ENCODE measurements at places on chromosomes 6 and 20.

- no peak for DNase-seq
Observed at GRCh38 chr6:69780585-69781178, 16.1 kb downstream of the LMBRD1 start.

DNA sequence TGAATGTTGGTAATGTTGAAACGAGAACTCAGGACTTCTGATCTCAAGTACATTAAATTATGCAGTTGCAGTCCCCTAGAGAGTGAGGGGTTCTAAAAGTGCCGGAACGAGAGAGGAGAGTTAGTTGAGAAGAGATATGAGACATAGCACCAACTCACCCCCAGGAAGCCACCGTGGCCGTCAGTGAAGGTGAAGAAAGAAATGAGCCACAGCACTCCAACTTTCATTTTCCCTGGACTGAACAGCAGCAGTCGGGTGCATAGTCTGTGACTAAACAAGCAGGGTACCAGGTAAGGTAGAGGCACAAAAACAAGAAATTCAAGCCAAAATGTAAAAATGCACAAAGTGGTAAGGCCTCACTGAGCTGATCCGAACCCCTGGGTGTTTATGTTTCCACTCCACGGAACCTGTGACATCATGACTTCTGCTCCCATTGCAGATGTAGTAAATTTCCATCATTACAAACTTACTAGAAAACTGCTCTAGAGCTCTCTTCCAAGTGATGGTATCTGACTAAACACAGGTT is 13.2 kb downstream of the ADGRF1 start:
- no peak for DNase-seq

DNA sequence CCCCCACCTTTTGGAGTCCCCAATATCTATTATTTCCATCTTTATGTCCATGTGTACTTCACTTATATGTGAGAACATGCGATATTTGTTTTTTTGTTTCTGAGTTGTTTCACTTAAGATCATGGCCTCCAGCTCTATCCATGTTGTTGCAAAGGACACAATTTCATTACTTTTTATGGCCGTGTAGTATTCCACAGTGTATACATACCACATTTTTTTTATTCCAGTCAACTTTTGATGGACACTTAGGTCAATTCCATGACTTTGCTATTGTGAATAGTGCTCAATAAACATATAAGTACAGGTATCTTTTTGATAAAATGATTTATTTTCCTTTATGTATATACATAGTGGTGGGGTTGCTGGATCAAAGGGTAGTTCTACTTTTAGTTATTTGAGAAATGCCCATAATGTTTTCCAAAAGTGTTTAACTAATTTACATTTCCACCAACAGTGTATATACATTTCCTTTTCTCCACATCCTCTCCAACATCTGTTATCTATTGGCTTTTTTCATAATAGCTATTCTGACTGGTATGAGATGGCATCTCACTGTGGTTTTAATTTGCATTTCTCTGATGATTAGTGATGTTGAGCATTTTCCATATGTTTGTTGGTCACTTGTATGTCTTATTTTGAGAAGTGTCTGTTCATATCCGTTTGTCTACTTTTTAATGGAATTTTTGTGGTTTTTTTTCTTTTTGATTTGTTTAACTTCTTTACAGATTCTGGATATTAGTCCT is 34.0 kb upstream of the COL10A1 start:
- DNase-seq: no peak

GRCh38 chr6:1747003-1747402 is 137.3 kb downstream of the FOXC1 start:
- no peak for DNase-seq

- peak; percentile 86 for DNase-seq
Observed at GRCh38 chr6:136962661-136963060, 40.6 kb downstream of the SLC35D3 start.

DNA sequence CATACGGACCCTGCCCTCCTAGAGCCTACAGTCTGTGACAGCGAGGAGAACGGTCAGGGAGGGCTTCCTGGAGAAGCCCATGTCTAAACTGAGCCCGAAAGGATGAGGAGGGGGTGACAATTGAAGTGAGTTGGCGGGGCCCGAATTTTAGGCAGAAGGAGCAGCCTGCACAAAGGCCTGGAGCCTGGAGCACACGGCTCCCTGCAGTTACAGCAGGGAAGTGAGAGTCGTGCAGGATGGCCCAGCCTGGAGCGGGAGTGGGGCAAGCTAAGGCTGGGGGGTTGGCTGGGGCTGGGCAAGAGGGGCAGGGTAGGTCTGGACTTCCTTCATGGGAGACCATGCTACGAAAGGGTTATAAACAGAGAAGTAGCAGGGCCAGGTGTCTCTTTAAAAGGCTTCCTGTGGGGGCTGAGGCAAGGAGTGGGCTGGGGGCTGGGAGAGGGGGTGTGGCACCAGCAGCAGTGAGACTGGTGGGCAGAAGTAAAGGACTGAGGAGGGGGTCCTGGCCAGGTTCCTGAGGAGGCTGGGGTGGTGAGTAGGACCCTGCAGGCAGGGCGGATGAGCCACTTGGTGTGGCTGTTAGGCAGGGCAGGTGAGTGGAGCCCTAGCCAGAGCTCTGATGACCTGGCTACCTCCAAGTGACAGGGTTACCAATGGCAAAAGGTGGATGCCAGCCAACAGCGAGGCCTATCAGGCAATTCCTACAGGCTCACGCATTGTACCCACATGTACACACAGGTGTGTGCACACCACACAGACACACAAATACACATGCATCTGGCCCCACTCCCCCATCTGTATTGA is 119.2 kb downstream of the MRPL14 start:
- DNase-seq: no peak

DNA sequence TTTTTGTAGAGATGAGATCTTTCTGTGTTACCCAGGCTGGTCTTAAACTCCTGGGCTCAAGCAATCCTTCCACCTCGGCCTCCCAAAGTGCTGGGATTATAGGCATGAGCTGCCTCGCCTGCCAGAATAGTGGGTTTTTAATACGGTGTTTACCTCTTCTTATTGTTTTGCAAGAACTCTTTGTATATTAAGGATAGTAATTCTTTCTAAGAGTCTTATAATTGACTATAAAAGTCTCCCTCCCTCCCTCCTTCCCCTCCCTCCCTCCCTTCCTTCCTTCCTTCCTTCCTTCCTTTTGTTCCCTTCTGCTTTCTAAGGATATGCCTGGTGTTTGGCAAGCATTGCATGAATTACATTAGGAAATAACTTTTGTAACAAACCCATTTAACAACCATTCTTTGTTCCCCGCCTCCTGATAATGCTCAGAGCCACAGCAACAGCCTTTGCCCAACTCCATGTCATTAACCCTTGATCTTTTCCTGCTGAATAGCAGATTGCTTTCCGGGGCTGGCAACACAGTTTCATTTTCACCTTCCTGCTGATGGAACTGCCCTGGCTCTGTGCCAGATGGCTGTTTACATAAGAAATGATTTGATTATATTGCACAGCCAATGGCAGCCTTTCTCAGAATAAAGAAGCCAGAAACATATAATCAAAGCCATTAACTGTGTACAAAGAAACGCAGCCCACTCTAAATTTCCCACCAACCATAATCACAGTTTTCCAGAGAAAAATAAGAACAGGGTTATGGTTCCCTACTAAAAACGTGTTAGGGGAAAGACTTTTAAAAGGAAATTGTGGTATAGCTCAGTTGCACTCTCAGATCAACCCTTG is 143.7 kb upstream of the PTPN1 start:
- DNase-seq: peak; percentile 79

DNA sequence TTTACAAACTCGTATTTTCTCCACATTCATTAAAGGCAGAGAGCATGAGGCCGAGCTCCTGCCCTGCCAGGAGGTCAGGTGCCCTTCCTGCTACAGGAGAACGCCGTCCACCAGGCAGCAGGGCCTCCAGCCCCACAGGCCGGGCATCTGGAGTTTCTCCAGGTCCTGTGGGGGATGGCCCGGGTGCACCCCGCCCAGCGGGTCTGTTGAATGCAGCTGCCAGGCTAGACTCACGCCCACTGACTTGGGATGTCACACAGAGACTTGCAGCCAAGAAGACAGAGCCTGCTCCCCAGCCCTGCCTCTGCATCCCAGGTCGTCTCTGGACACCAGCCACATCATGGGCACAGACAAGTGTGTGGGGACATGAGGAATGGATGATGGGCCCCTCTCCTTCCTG is 376.4 kb downstream of the CDH4 start:
- no peak for DNase-seq

GRCh38 chr20:13017883-13018535 is 9.2 kb downstream of the SPTLC3 start:
- DNase-seq: peak; percentile 26

- no peak for DNase-seq
Observed at GRCh38 chr6:159754959-159755914, 6.6 kb upstream of the ACAT2 start.

DNA sequence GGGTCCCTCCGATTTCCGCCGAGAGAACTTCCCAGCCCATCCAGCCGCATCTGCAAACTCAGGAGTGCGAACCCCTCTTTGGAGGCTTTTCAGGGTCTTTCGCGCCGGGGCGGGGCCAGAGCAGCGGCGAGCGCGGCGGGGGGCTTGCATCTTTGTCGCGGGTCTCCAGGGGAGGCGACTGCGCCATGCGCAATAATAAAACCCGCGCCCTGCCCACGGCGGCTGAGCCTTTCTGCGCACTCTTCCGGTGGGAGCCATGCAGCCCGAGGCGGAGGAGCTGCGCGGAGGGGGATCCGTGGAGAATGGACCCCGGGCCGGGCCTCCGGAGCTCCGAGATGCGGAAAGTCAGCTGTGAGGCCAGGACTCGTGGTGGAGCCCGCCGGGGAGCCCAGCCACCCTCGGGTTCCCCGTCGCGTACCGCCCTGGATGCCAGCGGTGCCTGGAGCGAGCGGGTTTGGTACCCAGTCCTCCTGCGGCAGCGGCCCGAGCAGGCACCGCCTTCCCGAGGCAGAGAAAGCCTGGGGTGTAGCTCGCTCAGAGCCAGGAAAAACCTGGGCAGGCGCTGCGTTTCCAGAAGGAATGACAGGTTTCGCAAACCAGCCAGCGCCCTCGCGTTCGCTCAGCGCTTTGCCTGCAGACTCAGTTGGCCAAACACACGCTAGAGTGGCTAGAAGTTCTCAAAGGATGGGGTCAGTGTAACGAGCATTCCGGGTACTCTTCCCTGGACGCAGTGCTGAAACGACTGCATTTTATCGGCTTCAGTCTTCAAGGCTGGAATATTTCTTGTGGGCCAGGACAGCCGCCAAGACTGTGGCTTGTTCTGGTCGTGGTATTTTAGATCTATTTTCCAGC is 1.2 kb downstream of the AKAP12 start:
- no peak for DNase-seq

DNA sequence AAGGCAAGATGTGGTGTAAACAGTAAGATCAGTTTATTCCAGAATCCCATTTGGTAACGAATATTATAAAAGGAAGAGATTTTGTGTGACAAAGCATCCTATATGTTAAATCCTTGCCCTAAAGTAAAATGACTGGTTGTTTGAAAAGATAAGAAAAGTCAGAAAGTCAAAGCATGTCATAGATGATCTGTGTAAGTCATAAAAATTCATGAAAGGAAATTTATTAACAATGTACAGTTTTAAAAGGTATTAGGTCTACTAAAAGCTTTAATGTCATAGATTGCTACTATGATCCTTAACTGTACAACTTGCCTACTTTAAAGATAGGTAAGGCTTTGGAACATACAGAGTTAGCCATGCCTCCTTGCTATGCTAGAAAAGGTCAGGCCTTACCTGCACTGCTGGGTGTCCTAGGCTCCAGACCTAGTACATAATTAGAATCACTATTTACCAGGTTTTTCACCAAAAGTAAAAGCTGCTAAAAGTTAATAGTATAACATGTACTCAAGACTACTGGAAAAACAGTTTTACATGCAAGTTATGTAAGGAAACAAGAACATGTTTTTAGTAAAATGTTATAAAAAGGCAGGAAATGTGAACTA is 1090.1 kb upstream of the ADGRB3 start:
- DNase-seq: no peak

- no peak for DNase-seq
Observed at GRCh38 chr6:30142665-30143064, 6.7 kb downstream of the TRIM40 start.

GRCh38 chr6:35907750-35908149 is 13.1 kb downstream of the SRPK1 start:
- no peak for DNase-seq

DNA sequence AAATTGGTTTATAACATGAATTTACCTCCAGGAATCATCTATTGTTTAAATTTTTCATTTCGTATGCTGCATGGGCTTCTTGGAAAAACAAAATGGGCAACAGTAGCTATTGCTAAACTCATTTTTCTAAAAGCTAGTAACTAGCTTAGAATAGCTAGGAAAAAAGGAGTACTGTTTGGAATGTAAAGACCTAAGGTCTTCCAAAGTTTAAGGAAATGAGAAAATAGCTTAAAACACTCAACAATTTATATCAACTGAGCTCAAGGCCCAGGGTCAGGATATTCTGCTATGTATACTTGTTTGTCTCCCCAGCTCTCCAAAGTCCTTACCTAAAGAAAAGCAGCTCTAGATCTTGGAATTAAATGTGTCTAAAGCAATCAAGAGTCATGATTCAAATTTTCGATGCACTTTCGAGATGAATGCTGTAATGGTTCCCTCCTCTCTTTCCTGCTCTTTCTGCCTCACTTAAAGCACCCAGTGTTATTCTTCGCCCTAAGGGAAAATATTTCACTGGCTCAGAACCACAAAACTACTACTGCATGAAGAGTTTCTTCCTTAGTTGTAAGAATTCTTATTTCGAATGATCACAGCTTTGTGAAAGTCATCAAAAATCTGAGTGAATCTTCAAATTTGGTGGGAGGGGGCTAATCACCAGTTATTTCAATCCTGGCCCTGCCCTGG is 41.6 kb downstream of the LYRM4 start:
- DNase-seq: no peak

GRCh38 chr6:34718976-34719375 is 22.4 kb upstream of the ILRUN start:
- no peak for DNase-seq

- DNase-seq: no peak
Observed at GRCh38 chr6:19870322-19870721, 33.2 kb downstream of the ID4 start.

Measured in SHP77 treated with DMSO at 0.1 percent for 48 hours (cell line).